Activated CD4-positive, CD25-positive, alpha-beta regulatory T cell treated with anti-CD3 and anti-CD28 coated beads, Interleukin-2, amount 50 U/mL, for 72 hours (primary cell): ENCODE measurements at places on chromosomes 11 and 22.

DNA sequence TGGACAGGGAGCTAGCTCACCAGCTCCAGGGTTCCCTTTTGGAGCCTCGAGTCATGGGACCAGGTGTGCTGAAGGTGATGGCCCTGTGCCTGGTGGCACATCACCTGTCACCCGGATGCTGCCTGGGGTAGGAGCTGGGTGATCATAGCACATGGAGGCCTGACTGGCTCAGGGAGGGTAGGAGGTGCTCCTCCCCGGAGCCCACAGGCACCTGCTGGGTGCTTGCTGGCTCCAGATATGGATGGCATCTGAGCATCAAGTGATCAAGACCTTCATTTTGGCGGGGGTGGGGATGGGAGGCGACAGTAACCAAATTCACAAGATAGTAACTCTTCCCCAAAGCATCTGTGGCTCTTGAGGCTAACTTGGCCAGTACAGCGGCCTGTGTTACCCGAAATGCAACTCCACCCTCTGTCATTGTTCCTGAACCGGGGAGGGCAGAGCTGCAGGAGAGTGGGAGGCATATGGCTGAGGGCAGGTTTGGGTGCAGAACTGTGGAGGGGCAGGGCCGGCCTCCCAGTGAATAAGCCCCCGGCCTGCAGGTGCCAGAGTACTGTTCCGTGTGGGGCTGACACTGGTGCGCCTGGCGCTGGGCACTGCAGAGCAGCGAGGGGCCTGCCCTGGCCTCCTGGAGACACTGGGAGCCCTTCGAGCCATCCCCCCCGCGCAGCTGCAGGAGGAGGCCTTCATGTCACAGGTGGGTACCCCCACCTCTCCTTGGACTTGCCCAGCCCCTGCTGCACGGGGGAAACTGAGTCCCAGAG, 4.7 kb downstream of the TBC1D10C start:
- DNase-seq = no peak

DNA sequence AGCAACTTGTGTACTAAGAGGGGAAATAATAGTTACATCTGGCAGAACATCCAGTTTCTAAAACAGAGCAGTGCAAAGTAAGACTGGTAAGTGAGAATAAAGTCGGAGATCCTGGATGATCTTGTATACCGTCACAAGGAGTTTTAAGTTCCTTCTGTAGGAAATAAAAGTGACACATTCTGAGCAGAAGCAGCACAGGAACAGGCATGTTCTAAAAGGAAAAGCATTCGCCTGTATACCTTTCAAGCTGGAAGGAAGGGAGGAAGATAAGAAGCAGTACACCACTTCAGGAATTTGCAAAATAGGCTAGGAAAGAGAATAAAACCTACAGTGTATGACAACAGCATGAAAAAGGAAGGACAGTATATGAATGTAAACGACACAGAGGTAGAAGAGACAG, 106.2 kb upstream of the TP53AIP1 start:
- DNase-seq = no peak

DNA sequence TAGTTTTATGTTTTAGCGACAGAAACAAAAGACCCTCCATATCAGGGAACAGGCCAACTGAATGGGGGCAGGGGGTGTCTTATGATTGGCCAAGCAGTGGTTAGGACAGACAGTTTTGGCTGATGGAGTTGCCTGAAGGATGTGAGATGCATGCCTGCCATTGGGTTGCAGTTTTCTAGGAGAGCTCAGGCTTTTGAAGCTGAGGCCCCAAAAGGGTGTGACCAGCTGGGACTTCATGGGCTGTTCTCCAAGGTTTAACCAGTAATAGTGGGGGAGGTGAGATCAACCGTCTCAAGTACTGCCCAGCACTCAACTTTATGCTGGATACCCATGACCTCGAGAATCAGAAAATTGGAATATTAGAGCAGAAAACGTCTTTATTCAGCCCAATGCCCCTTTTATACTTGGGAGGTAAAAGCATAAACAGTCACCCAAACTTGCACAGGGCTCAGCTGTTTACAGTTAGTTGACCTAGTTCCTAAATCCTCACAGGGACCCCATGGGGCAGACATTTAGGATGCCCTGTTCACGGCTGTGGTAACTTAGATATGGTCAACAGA, 13.5 kb downstream of the DTX4 start:
- no peak for DNase-seq

DNA sequence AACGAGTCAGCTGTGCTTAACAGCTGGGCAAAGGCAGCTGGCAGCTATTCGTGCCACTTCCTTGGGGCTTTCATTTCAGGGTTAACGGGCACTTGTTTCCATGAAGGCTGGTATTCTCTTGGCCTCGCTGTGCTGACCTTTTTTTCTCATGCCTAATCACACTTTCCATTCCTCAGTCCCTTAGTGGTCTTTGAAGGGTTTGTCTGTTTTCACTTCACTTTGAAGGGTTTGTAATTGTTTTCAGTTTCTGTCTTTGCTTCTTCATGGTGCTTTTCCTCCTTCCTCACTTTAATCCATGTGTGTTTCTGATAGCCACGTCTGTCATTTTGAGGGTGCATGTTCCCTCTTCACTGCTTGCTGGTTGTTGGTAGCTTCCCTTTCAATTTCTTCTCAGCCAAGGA, 24.6 kb downstream of the PPIL2 start:
- no peak for DNase-seq

- DNase-seq = no peak
Observed at GRCh38 chr22:38788846-38789245, 5.1 kb downstream of the DNAL4 start.

DNA sequence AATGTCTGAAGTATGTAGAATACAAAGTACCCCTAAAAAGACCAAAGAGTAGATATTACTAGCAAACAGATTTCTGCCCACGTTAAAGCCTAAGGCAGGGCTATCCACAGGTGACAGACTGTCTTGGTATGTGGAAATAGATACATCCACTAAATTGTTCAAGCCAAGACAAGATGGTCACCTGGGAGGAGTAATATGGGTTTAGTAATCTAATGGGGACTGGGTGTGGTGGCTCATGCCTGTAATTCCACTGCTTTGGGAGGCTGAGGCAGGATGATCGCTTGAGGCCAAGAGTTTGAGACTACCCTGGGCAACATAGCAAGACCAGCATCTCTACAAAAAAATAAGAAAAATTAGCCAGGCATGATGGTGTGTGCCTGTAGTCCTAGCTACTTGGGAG, 7.5 kb downstream of the SGSM3 start:
- DNase-seq = no peak

DNA sequence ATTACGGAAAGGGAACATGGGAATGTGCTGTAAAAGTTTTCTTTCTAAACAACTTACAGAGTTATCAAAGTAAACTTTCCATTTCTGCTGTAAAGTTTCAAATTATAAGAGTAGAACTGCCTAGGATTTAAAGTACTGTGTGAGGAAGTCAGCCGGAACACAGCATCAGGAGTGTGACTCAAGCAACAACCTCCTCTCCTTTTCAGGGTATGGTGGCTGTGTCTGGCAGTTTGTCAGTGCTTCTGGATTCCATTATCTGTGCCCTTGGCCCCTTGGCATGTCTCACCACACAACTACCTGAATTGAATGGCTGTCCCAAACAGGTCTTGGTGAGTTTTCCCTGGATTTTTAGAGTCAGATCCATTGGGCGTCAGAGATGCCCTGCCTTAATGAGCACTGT, 6.9 kb upstream of the TOM1 start:
- DNase-seq = no peak

DNA sequence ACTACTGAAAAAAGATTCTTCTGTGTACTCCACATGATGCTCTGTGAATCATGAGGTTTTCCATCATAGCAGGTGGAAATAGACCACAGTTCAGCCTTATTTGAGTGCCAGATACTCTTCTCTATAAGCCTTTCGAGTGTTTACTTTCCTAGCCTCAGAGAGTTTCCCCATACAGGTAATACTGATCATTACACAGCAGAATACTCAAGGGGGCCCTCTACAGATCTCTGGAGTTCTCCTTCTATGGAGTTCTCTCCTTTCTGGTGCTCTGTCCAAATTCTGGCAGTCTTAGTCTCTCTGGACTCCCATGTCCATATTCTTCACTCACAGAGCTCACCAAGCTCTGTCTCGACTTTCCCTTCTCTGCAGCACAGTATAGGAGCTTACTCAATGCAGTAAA, 175.7 kb upstream of the CARD18 start:
- DNase-seq = no peak

DNA sequence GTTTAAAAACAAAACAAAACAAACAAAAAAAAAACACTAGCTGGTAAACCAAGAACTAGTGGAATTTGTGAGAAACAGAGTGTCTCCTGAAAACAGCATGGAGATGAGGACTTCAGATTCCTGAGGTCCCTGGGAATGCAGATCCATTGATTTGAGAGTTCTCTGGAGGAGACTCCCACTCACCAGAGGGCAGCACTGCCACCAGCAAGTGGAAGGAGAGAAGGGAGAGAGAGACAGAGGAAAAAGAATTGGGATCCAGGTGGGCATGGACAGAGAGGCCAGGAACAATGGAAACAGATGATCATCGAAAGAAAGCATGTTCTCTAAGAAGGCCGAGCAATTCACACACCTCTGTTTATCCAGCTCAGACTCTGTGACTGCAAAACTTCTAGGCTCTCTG, 31.8 kb downstream of the ETS1 start:
- DNase-seq = no peak

- DNase-seq = no peak
Observed at GRCh38 chr22:48299124-48299523, 1528.5 kb downstream of the BRD1 start.

GRCh38 chr22:49155039-49155769, 672.5 kb downstream of the BRD1 start:
- DNase-seq = no peak

DNA sequence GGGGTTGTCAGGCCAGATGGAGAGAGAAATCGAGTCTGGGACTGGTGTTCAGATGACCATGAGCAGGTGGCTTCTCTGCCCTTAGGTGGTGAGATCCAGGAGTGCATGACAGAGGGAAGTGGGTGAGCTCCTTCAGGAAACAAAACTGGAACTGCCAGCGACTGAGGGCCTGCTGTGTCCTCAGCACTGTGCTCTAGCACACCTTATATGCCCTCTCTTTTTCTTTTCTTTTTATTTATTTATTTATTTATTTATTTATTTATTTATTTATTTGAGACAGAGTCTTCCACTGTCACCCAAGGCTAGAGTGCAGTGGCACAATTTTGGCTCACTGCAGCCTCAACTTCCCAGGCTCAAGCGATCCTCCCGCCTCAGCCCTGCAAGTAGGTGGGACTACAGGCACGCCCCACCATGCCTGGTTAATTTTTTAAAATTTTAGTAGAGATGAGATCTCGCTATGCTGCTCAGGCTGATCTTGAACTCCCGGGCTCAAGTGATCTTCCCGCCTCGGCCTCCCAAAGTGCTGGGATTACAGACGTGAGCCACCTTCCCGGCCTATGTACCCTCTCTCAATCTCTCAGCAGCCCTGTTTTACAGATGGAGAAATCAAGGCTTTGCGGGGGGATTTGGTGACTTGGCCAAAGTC, 14.8 kb upstream of the RASD2 start:
- DNase-seq = no peak

DNA sequence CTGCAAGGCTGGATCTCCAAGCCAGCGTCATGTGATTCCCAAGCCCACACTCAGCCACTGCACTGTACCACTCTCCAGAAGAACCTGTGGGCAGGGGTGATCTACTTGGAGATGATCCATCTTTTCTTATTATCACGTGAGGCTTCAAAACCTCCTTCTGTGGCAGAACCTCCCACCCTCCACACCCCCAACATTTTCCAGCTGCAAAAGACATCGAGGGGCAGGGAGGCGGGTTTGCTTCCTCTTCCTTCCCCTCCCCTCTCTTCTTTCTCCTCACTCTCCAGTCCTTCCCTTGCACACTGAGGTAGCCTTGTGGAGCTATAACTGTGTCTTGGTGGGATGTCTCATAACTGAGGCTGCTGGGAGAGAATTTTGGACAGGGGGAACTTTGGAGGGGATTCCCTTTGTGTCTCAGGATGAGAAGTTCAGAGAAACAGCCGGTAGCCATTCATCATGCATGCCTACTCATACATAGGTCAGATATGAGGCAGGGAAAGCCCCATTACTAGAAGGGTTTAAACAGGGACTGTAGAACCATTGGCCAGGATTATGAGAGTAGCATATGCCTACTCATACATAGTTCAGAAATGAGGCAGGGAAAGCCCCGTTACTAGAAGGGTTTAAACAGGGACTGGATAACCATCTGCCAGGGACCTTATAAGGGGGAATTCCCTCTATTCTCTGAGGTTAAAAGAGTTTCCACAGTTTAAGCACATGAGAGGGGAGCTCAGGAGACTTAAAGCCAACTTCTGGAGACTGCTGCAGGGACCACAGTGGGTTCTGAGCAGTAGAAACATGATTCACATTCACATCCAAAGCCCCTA, 420.7 kb upstream of the CADM1 start:
- DNase-seq = no peak

DNA sequence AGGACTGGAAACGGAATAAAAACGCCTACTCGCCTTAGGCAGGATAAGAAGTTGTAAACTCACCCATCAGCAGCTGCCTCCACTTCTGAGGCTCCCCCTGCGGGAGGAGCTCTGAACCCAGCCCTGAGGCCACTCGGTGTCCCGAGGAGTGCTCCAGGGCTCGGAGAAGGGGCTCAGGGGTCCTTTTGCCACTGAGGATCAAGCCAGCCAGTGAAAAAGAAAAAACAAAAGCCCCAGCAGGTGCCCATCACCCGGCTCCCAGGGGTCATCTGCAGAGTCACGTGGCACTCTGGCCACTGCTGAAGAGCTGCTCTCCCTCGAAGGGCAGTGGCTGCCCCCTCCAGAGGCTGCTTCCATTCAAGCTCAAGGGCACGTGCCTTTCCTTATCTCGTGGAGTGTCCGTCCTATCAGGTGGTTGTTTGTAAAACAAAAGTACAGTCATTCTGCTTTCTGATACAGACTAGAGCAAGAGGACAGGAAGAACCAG, 29.0 kb downstream of the NUP50 start:
- no peak for DNase-seq

DNA sequence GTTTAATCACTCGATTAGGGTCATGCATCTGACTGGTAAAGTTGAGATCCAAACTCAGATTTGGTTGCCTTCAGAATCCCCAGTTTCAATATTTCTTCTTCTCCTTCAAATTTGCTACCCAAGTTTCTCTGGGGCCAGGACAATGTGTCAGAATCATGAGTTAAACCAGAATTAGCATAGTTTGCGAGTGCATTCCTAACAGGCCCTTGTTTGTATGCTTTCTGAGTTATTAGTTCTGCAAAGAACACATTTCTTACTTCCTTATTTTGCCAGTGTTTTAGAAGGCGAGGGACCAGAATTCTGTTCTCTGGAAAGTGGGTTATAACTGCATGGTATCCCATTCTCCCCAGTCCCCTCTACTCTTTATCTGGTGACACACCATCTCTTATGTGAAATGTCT, 112.0 kb downstream of the ARL14EP start:
- no peak for DNase-seq

DNA sequence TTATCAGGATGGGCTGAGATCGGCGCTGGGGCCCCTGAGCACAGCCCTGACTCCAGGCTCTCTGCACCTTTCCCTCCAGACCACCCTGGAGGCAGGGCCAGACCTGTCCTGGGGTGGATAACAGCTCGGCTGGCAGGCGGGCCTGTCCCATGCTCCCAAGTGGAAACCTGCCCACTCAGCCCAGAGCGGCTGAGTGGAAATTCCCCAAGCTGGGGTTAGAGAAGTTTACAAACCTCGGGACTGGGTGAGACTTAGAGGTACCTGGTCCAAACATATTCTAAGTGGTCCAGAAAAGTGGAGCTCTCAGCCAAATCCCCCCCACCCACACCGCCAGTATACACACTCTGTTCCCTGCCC, 4.8 kb upstream of the FXYD2 start:
- DNase-seq = peak; percentile 30

- DNase-seq = no peak
Observed at GRCh38 chr11:65226103-65226442, 35.7 kb upstream of the POLA2 start.
